CD4-positive, CD25-positive, alpha-beta regulatory T cell (primary cell): ENCODE measurements at places on chromosomes 3 and 15. TPM values are rescaled to one million over a fixed set of nuclear protein-coding genes. Genes with fewer than 3 reads are reported as not detected.
A peak's percentile ranks its signal among the peaks of the same experiment; 100 is the strongest.

Gene ZNF80
- 1.7 TPM for total RNA-seq

Gene SPESP1
- not detected for total RNA-seq

DNA sequence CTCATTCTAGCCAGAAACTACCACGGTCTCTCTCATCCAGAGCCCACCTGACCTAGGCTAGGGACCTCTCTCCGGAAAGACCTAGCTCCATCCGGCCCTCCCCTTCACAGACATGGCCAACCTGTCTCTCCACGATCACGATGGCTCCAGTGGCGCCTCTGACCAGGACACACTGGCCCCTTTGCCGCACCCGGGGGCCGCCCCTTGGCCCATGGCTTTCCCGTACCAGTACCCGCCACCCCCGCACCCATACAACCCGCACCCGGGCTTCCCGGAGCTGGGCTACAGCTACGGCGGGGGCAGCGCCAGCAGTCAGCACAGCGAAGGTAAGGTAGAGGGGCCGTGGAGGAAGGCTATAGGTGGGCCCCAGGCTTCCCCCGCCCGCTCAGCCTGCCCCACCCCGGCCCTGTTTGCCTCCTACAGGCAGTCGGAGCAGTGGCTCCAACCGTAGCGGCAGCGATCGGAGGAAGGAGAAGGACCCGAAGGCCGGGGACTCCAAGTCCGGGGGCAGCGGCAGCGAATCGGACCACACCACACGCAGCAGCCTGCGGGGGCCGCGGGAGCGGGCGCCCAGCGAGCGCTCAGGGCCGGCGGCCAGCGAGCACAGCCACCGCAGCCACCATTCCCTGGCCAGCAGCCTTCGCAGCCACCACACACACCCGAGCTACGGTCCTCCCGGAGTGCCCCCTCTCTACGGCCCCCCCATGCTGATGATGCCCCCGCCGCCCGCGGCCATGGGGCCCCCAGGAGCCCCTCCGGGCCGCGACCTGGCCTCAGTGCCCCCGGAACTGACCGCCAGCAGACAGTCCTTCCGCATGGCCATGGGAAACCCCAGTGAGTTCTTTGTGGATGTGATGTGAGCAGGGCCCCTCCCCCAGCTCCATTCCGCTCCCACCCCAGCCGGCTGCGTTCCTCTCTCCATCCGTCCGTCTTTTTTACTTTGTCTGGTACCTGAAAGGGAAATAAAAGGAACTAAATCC lies 4.5 kb upstream of the AP2M1 start:
- no peak overlapping the region for H3K4me3 ChIP-seq
- peaks cover 19% of the 10 kb centered on the region for H3K36me3 ChIP-seq
- H3K27me3 ChIP-seq = no peaks in the 10 kb centered on the region
- no peak overlapping the region for H3K27ac ChIP-seq

Gene ZNF639
- total RNA-seq = 58.8 TPM

DNA sequence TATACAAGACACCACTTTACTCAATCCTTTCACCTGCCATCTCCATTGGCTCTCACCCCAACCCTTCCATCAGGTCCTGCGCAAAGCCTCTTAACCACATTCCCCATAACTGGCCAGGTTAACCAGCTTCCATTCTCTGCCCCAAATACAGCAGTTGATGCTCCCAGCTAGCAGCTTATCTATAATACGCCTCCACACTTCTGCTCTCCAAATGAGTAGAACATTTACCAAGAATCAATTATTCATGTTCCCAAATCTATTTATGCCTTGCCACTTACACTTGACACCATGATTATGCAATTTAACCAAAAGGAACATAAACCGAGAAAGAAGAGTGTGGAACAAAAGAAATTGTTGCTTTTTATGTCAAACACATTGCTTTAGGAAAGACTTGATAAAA lies 103.7 kb upstream of the TPM1 start:
- H3K36me3 ChIP-seq = no peaks in the 10 kb centered on the region
- H3K27me3 ChIP-seq = peaks cover 16% of the 10 kb centered on the region
- no peaks in the 10 kb centered on the region for H3K4me1 ChIP-seq
- no peak overlapping the region for H3K4me3 ChIP-seq

DNA sequence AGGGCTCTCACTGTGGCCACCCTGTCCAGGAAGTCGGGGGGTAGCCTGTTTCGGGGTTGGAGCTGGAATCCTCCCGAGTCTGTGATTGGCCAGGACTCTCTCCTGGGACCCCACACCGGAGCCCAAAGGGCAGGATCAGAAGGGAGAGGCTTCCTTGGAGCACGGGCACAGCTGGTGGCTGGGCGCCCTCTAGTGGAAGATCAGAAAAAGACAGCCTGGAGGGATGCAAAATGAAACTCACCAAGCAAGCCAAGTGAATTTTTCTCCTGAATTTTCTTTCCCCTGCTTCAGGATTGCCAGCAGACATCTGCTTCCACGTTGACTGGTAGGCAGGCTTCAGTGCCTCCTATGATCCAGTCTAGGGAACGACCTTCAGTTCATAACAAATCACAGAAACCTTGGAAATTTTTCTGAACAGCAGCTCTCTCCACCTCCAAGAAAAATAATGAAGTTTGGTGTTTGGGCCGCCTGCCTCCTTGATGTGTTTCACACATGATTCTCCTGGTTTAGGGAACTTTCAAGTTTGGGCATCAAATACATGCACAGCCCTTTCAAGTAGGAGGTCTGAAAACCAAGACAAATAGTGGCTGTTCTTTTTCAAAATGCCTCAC lies 224.6 kb downstream of the VPS13C start:
- H3K27me3 ChIP-seq = peaks cover 10% of the 10 kb centered on the region
- H3K36me3 ChIP-seq = no peaks in the 10 kb centered on the region
- H3K4me1 ChIP-seq = peaks cover 9% of the 10 kb centered on the region
- H3K27ac ChIP-seq = no peak overlapping the region
- DNase-seq = peak; percentile 58

DNA sequence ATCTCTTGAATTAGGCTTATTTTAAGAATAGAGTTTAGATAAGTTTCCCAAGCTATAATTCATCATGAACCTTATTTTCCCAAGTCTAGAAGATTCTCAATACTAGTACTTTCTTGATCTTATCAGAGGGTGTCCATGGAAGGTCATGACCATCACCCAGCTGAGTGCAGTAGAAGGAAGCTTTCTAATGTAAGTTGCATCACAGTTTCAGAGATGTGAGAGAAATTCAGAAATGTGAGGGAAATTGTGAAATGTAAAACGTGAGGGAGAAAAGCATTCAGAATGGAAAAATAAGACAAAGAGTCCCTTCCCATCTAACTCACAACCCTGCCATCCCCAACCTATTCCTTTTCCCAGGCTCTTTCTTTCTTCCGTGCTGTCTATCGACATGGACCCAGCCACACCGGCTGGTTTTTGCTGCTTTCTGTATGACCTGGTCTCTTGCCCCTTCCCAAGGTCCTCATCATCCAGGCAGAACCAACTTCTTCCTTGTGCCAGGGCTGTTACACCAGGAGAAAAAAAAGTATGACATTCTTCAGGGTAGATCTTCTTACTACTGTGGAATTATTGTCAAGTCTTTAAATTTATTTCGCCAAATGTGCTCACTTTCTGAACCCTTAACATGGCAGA lies 6.7 kb downstream of the CAPN3 start:
- no peaks in the 10 kb centered on the region for H3K36me3 ChIP-seq
- H3K4me1 ChIP-seq = no peaks in the 10 kb centered on the region
- H3K27me3 ChIP-seq = no peaks in the 10 kb centered on the region
- H3K27ac ChIP-seq = no peak overlapping the region

- DNase-seq = no peak
- H3K4me3 ChIP-seq = no peak overlapping the region
- H3K27me3 ChIP-seq = no peaks in the 10 kb centered on the region
- no peak overlapping the region for H3K27ac ChIP-seq
- H3K36me3 ChIP-seq = no peaks in the 10 kb centered on the region
- H3K4me1 ChIP-seq = no peaks in the 10 kb centered on the region
These were observed 27.4 kb upstream of the GOLGA6C start for GRCh38 chr15:75230551-75231371.

- no peak overlapping the region for H3K4me3 ChIP-seq
- no peaks in the 10 kb centered on the region for H3K4me1 ChIP-seq
- H3K27me3 ChIP-seq = no peaks in the 10 kb centered on the region
- no peak overlapping the region for H3K27ac ChIP-seq
- no peak for DNase-seq
- H3K36me3 ChIP-seq = no peaks in the 10 kb centered on the region
These were observed 113.8 kb upstream of the RAD18 start for GRCh38 chr3:9077029-9077428.

- peaks cover 26% of the 10 kb centered on the region for H3K4me1 ChIP-seq
- H3K27me3 ChIP-seq = no peaks in the 10 kb centered on the region
- H3K36me3 ChIP-seq = no peaks in the 10 kb centered on the region
- H3K4me3 ChIP-seq = no peak overlapping the region
- no peak for DNase-seq
- no peak overlapping the region for H3K27ac ChIP-seq
These were observed 102.7 kb downstream of the SLCO3A1 start for GRCh38 chr15:91956026-91956723.

Gene TGM5
- total RNA-seq = not detected

Gene MAPKAPK3
- 42.9 TPM for total RNA-seq

Gene MST1R
- 2.0 TPM for total RNA-seq

GRCh38 chr15:72220687-72221086 lies 10.3 kb downstream of the PKM start:
- no peaks in the 10 kb centered on the region for H3K27me3 ChIP-seq
- H3K27ac ChIP-seq = no peak overlapping the region
- H3K4me3 ChIP-seq = no peak overlapping the region
- H3K36me3 ChIP-seq = peaks cover 52% of the 10 kb centered on the region
- peaks cover 38% of the 10 kb centered on the region for H3K4me1 ChIP-seq

DNA sequence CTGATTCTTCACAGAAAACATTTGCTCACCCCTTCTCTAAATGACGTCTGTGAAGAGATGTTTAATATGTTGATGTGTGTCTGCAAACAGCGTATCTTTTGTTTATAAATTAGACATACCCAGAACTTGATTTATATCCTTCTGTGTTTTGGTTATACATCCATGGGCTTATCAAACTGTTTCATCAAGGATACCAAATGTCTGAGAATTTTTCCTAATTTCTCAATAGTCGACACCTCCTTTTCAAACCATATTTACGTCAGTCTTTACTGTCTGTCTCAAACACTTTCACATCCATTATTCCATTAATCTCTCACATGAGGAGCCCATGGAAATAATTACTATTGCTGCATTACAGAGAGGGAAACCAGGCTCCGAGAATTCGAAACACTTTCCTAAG lies 85.4 kb downstream of the FGF12 start:
- DNase-seq = no peak
- H3K27me3 ChIP-seq = no peaks in the 10 kb centered on the region
- H3K27ac ChIP-seq = no peak overlapping the region
- H3K36me3 ChIP-seq = no peaks in the 10 kb centered on the region

Gene TRIM42
- not detected for total RNA-seq

Gene USP3
- 223 TPM for total RNA-seq

Gene SI
- not detected for total RNA-seq

GRCh38 chr3:16994854-16995525 lies 110.2 kb downstream of the PLCL2 start:
- no peak for DNase-seq
- H3K4me3 ChIP-seq = no peak overlapping the region
- H3K27me3 ChIP-seq = no peaks in the 10 kb centered on the region
- no peak overlapping the region for H3K27ac ChIP-seq

DNA sequence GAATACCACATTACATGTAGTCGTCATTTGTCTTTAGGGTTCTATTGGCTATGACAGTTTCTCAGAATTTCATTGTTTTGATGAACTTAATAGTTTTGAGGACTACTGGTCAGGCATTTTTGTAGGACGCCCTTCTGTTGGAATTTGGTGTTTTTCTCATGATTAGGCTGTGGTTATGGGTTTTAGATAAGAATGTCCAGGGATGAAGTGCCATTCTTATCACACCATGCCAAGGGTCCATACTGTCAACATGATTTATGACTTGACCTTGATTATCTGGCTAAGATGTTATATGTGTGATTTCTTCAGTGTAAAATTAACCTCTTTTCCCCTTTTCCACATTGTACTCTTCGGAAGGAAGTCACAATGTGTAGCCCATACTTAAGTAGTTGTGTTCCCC lies 135.3 kb downstream of the DIPK2A start:
- H3K27ac ChIP-seq = no peak overlapping the region
- H3K4me1 ChIP-seq = no peaks in the 10 kb centered on the region
- peaks cover 3% of the 10 kb centered on the region for H3K27me3 ChIP-seq
- H3K4me3 ChIP-seq = no peak overlapping the region

Gene PROS1
- total RNA-seq = 0.81 TPM

- no peaks in the 10 kb centered on the region for H3K36me3 ChIP-seq
- no peak overlapping the region for H3K4me3 ChIP-seq
- no peaks in the 10 kb centered on the region for H3K27me3 ChIP-seq
- H3K4me1 ChIP-seq = no peaks in the 10 kb centered on the region
These were observed 44.5 kb downstream of the NEK10 start for GRCh38 chr3:27324686-27325085.

GRCh38 chr3:8554696-8555095 lies 53.1 kb downstream of the LMCD1 start:
- DNase-seq = no peak

DNA sequence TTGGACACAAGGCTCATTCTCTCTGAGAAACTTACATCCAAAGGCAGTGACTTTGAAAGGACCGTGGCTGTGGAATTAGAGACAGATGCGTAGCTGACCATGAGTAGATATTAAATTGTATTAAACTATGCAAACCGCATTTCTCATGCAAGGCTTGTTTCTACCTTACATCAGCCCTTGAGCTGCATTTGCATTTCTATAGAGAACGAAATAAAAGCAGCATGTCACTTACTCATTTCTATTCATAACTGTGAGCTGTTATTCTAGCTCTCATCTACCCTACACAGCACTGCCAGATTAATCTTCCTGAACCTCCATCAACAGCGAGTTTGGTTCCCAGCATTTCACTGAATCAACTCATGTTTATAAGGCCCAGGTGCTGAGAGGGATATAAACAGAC lies 72.3 kb downstream of the THSD4 start:
- no peaks in the 10 kb centered on the region for H3K36me3 ChIP-seq
- no peak overlapping the region for H3K4me3 ChIP-seq
- no peaks in the 10 kb centered on the region for H3K4me1 ChIP-seq
- H3K27me3 ChIP-seq = no peaks in the 10 kb centered on the region
- DNase-seq = no peak

DNA sequence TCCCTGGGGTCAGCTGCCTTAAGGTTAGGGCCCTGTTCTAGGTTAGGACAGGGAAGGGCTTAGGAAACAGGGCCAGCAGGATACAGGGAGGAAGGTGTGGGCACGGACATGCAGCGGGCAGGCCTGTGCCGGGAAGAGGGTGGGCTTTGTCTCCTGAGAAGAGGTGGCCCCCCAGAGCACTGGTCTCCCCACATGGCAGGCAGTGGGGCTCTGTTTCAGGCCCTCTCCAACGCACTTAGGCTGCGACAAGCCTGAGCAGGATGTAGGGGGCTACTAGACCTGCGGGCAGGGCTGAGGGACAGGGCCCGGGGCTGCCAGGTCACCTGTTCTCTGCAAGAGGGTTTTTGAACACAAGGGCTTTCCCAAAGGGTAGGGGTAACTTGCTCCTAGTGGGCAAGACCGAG lies 33.5 kb downstream of the KLF13 start:
- peaks cover 11% of the 10 kb centered on the region for H3K36me3 ChIP-seq
- H3K27ac ChIP-seq = peak overlapping the region; percentile 98
- H3K27me3 ChIP-seq = no peaks in the 10 kb centered on the region
- DNase-seq = no peak
- peak overlapping the region; percentile 65 for H3K4me3 ChIP-seq
- H3K4me1 ChIP-seq = peaks cover 100% of the 10 kb centered on the region

GRCh38 chr15:47806008-47806407 lies 88.7 kb downstream of the SEMA6D start:
- H3K27ac ChIP-seq = no peak overlapping the region
- H3K4me3 ChIP-seq = no peak overlapping the region
- no peak for DNase-seq

GRCh38 chr15:68464448-68465090 lies 32.6 kb upstream of the ITGA11 start:
- no peak overlapping the region for H3K4me3 ChIP-seq
- DNase-seq = no peak
- H3K27ac ChIP-seq = no peak overlapping the region
- no peaks in the 10 kb centered on the region for H3K27me3 ChIP-seq
- no peaks in the 10 kb centered on the region for H3K36me3 ChIP-seq
- no peaks in the 10 kb centered on the region for H3K4me1 ChIP-seq
